ENCODE measurements at places on chromosomes 1 and 21. TPM values are rescaled to one million over a fixed set of nuclear protein-coding genes. Genes with fewer than 3 reads are reported as not detected.

- DNase-seq = no peak
These were observed 141.4 kb upstream of the CXADR start for GRCh38 chr21:17371450-17371849.

GRCh38 chr21:34018910-34019309, 54.5 kb upstream of the MRPS6 start:
- no peak for DNase-seq

DNA sequence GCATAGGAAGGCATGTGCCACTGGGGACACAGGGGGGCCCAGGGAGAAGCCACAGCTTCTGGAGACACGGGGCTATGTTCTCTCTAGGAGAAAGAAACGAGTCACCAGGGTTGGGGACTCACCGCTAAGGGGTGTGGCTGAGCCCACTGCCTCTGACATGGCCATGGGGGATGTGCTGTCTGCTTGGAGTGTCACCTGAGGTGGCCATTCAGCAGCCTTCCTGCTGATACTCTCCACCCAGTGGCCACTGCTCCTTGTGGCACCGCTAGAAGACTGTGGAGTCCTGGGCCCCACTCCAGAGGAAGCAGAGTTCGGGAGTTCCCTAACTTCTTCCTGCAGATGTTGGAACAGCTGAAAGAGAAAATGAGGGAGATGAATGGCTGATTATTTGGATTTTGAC, 91.2 kb upstream of the SLC45A1 start:
- DNase-seq = no peak

The PGBD5 gene
- under 0.01 TPM for total RNA-seq

DNA sequence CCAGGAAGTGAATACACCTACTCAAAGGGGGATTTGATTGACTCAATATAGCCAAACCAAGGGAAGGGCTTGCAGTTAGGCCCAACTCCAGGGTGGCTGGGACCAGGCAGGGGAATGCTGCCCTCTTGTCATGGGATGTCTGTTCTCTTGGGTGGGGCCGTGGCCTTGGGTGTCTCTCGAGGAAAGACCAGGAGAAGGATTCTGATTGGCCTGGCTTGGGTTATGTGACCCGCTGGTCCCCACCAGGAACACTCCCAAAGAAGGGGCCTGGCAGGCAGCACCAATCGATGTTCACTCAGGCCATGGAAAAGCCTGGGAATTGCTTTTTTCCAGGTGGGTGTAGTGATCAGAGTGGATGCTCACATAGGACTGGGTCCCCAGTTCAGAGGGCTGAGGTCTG, 10.1 kb upstream of the ZNF362 start:
- no peak for DNase-seq

DNA sequence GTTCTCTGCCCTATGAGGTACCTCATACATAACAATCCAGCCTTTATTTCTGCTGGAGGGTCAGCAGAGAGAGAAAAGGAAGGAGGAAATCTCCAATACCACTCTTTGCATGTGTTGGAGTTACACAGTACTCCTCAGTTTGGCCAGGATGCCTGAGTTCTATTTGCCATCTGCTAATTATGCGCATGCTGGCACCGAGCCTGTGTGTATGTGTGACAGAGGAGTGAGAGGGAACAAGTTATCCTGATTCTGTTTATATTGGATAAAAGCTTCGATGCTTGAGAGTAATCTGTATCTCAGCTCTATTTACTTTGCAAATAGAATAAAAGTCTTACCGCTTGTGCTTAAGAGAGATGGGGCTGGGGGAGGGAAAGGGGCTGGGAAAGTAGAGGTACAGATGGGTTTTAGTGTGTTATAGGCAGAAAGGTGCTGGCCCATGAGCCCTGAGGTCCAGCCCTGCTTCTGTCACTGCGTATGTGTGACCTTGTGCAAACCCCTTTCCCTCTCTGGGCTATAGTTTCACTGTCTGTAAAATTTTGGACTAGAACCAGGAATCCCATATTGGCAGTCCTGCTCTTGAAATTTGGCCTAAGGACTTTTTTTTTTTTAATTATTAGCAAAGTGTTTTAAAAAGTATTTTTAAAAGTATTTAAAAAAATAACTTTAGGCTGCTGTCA, 54.5 kb upstream of the PLXNA2 start:
- no peak for DNase-seq

DNA sequence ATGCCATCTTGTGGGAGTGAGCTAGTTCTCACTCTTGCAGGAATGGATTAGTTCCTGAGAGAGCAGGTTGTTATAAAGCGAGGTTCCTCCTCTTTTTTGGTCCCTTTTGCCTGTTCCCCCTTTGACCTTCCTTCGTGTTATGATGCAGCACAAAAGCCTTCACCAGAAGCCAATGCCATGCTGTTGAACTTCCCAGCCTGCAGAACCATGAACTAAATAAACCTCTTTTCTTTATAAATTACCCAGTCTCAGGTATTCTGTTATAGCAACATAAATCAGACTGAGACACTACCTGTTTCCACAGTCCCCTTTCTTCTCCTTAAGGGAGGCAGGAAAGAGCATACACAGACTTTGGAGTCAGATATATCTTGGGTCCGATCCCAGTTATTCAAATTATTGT, 25.6 kb downstream of the DISP3 start:
- no peak for DNase-seq

DNA sequence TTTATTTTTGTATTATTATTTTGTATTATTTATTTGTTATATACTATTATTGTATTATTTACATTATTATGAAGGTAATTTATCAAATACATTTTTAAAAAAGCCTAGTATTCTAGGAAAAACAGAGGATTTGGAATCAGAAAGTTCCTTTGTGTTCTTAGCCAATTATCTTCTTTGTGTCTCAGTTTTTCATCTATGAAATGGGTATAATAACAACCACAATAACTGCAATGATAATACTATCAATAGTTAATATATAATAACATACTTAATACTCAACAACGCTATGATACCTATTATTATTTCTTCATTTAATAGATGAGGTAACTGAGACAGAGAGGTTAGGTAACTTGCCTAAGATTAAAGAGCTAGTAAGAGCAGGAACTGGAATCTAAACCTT, 80.4 kb upstream of the GNG4 start:
- DNase-seq = no peak

- DNase-seq = no peak
These were observed 24.0 kb downstream of the GIPC2 start for GRCh38 chr1:78069784-78070183.

DNA sequence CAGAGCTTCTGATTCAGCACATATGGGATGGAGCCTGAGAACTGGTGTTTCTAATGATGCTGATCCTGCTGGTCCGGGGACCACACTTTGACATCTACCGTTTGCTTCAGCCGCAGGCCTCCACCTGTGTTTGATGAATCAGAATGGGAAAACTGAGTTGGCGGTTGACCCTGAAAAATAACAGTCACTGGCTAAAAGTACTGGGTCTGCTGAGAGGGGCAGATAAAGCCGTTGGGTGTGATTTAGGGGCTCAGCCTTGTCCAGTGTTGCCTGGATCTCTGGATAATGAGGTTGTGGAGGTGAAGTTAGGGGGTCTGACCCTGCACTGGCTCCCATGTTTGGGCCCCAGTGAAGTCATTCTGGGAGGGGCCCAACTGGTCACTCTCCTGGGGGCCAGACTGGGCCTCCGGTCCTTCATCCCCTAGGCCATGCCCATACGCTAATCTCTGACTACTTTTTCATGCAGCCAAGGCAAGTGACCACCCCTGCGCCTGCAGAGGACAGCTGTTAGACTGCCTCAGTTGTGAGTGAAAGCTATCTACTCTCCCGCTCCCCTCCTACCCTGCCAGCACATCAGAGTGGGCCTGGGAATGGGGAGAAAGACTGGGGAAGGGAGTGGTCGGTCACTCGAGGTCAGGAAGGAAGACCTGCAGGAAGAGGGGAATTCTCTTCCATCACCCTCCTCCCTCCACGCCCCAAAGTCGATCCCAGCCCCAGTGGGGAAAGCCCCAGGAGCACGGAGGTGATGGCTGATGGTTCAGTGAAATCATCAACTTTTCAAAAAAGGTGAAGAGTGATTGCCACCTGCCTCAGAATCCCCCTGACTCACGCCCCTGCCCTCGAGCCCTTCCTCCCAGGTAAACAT, 27.7 kb downstream of the VASH2 start:
- DNase-seq = no peak

GRCh38 chr1:15592285-15592684, 7.4 kb upstream of the AGMAT start:
- DNase-seq = no peak

DNA sequence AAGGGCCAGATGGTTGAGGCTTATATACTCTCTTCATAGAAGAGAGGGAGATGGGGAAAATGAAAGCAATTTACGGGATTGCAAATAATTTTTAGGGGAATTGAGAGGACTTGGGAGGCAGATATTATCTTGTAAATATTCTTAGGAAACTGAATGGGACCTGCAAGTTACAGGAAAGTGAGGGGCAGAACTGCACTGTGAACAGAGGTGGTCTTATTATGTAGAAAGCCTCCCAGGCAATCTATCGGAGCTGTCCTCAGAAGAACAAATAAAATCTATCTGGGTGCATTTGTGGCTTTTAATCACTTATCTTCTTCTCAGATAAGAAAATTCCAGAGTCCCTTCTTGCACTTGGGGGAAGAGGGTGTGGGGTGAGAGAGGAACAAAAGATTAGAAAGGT, 223.5 kb downstream of the RHOU start:
- DNase-seq = no peak

GRCh38 chr1:47211796-47212269, 20.2 kb downstream of the TAL1 start:
- DNase-seq = no peak

The SHISA4 gene
- 12.3 TPM for total RNA-seq

The RIMS3 gene
- 2.5 TPM for total RNA-seq

- no peak for DNase-seq
These were observed 135.9 kb downstream of the FGGY start for GRCh38 chr1:59432531-59433439.

The C1orf53 gene
- 3.4 TPM for total RNA-seq

DNA sequence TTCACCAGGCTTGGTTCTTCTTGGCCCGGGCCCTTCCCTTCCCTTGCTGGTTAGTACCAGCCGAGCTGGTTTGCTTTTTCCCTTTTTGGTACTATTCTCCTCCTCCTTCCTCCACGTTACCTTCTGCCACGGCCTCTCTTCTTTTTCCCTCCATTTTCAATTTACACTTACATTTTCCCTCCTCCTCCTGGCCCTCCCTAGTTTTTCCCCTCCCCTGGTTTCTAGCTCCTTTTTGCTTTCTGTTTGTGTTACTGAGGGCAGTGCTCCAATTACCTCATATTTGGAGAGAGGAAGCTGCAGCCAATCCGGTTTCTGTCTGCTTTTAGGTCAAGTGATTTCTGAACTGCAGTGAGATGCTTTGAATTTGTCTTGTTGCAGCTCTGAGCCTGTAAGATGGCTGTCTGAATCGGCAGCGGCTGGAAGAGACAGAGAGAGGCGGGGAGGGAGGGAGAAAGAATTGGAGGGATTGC, 63.7 kb downstream of the MACF1 start:
- DNase-seq = no peak

DNA sequence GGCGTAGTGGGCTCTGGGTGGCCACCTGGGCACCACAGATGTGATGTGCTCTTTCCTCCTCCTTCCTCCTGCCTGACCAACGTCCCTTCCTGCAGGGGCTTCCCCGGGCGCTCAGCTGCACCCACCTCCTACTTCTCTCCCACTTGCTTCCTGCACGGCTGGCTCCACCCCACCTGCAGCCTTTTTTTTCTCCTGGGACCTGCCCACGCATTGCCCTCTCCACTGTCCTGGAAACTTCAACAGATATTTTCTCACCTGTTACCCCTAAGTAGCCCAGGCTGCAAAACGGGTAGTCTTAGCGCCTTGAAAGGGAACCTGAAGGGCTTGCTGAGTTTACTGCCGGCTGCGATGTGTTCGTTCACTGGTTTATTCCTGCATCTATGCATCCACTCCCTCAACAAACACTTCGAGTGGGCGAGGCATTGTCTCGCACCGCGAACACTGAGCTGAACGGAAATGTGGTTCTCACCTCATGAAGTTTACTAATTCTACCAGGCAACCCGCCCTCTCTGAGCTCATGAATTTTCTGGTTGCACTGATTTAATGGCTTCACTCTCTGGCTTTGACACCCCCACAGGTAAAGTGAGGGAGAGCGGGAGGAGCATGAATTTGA, 23.6 kb downstream of the ZBTB18 start:
- no peak for DNase-seq

DNA sequence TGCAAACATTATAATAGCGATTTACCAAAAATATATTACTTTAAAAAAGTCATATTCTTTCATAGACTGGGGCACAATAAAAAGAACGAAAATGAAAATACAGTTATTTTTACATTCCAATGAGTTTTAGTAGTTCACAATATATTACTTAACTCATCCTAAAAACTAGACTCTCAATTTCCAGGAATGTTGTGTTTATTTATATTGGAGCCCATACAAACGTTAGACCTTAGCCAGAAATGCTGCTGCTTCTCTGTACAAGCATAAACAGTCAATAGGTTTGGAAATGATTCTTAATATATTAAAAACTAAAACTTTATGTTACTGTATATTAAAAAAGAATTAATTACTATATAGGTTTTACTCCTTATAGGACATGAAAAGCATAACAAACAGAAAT, 302.3 kb downstream of the BRINP3 start:
- no peak for DNase-seq

GRCh38 chr1:245105815-245106410, 48.9 kb upstream of the KIF26B start:
- no peak for DNase-seq

GRCh38 chr1:40976952-40977690, 2.4 kb upstream of the CTPS1 start:
- no peak for DNase-seq

The AMY1B gene
- total RNA-seq = not detected

DNA sequence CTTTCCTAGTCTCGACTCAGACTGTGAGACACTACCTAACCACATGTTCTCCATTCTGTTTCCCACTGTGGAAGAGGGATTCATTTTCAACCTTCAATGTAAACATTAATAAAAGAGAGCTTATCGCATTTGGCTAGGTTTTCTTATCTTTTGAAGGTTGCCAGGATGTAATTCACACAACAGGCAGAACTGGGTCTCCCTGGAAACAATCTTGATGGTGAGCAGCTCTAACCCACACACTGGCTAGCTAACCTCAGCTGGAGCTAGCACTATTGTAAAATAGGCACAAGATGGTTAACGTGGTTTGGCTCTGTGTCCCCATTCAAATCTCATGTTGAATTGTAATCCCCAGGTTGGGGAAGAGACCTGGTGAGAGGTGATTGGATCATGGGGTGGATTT, 75.1 kb downstream of the ZSCAN20 start:
- DNase-seq = no peak

The DAB1 gene
- total RNA-seq = not detected

The SRGAP2B gene
- total RNA-seq = 13.5 TPM

The PLA2G2F gene
- total RNA-seq = not detected

GRCh38 chr1:97017895-97018294, 296.3 kb downstream of the PTBP2 start:
- DNase-seq = no peak

GRCh38 chr1:182842265-182842664, 3.1 kb downstream of the DHX9 start:
- no peak for DNase-seq

The GJC2 gene
- 0.48 TPM for total RNA-seq

The CRP gene
- total RNA-seq = not detected

GRCh38 chr1:217211486-217211885, 419.4 kb downstream of the GPATCH2 start:
- DNase-seq = no peak
